ENCODE measurements at places on chromosomes 6 and 20.

DNA sequence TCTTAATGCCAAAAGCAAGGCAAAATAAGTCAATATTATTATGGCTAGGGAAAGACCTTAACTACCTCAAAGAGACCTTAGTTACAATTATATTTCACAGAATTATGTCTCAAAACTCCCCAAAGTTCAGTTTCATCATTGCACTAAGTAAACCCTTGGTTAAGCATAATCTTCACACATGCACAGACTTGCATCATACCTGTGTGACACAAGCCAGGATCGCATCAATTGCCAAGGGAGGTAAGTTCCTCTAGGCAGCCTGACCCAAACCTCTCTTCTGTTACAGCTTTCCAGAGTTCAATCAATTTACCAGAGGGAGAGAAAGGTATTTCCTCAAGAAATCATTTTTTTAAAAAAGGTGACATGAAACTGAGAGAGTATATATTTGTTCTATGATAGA, 31.9 kb upstream of the PRSS35 start:
- no peak for DNase-seq

DNA sequence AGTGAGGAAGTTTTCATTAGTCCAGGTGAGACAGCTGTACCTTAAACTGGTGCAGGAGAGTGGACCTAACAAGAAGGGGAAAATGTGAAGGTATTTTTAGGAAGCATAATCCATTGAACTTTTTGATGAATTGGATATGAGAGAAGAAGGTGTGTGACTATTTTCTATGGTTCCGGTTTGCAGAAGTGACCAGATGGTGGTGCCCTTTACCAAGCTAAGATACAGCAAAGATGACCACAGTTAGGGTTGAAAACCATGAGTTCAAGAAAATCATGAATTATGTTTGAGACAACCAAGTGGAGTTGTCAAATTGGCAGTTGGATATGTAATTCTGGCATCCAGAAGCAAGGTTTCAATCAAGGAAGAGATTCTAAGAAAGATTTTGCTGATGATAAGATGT, 61.9 kb upstream of the NRSN1 start:
- no peak for DNase-seq

DNA sequence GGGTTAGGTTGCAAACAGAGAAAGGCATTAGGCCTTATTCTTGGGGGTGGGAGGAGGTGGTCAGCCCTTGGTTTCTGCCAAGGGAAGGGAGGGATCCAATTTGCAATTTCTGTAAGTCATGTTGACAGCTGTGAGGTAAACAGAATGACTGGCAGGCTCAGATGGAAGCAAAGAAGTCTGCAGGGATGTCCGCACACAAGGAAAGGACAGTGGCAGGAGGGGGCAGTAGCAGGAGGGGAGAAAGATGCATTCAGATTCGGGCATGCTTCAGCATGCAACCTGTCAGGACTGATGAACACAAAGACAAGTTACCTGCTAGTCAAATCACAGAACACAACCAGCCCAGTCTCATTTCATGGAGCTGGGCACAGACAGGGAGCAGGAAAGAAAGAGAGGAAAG, 217.9 kb upstream of the FOXA2 start:
- DNase-seq = no peak

GRCh38 chr6:83188501-83188900, 4.6 kb downstream of the PGM3 start:
- DNase-seq = no peak

DNA sequence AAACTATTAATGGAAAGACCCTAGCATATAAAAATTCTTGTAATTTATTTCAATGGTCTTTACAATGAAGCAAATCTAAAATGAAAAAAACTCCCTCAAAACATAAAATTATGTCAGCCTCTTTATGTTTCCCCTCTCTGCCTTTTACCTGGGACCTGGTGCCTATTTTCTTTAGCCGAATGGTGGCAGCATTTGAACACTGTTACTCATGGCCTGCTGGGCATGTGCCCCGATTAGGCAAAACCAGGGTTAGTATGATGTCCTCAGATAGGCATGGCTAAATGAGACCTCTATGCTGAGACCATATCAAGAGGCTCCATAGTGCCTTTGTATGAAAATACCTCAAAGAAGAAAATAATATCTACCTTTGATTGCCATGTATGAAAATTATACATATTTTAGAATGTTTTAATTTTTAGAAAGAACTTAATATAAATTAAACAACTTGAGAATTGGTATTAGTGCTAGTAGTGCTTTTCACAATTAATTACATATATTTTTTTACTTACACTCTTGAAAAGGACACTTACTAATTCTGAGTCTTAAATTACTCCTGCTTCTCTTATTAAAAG, 22.5 kb upstream of the C6orf58 start:
- DNase-seq = peak; percentile 2

DNA sequence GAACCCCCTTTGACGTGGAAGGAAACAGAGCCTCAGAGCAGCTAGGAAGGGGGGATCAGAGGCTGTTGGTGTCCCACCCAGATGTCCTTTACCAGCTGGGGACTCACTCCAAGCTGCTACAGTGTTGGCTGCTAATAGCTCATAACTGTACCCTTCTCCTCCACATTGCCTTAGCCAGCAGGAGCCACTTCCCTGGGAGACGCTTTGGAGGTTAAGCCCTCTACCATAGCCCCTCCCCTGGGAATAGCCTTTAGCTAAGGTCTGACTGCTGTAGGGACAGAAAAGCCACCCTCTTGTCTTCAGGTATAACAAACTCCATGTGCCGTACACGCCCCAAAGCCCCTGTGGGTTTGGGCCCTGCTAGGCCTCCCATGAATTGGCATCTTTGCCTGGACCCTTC, 238.6 kb downstream of the LRFN2 start:
- DNase-seq = no peak

- DNase-seq = no peak
Observed at GRCh38 chr6:75550544-75551167, 51.0 kb upstream of the SENP6 start.

DNA sequence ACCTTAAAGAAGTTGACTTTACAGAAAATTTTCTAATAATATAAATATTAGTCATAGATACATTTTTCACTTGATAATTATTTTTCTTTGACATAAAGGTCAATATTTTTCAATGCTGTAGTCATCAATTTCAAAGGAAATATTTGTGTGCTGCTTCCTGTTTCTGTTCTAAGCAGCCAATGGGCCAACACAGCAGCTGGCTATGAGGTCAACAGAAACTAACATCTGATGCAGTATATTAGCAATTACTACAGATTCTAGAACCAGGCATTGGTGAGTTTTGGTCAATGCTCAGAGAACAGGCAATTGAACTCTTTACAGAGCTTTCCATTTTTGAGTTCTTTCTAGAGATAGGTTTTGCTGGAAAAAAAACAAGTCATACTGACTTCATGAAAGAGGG, 669.6 kb upstream of the NRSN1 start:
- DNase-seq = no peak

- no peak for DNase-seq
Observed at GRCh38 chr20:50399917-50400704, 110.1 kb upstream of the PTPN1 start.

- DNase-seq = no peak
Observed at GRCh38 chr20:58547623-58548475, 32.6 kb upstream of the APCDD1L start.

DNA sequence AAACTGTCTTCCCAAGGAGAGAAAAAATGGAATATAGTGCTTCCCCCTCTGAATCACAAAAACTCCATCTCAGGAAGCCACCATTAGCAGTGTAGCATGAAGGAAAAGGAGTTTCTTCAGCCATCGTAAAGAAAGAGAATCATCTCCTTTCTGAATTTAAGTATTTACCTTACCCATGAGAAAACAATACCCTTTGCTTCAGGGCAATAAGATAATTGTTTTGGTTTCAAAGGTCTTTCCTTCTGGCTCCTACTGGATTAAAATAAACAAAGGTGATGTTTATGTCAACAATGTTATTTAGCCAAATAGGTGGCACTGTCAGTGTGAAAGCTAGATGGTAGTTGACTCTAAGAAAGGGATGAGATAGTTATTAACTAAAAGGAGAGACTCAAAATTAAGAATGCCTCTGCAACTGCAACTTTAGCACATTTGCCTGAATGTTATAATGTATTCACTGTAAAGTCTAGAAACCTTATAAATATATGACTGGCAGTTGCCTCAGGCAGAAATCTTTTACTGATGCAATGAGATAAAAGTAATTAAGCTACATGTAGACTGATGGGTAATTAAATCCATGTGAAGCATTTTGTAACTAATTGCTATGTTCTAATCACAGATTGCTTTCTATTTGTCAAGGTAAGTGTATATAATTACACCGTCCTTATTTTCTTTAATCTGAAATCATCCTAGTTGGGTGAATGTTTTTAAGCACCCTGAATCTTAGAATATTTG, 399.0 kb downstream of the CDKAL1 start:
- no peak for DNase-seq

- DNase-seq = no peak
Observed at GRCh38 chr20:56431471-56431870, 19.4 kb downstream of the CASS4 start.

- no peak for DNase-seq
Observed at GRCh38 chr6:34558172-34558714, 2.1 kb upstream of the SPDEF start.

DNA sequence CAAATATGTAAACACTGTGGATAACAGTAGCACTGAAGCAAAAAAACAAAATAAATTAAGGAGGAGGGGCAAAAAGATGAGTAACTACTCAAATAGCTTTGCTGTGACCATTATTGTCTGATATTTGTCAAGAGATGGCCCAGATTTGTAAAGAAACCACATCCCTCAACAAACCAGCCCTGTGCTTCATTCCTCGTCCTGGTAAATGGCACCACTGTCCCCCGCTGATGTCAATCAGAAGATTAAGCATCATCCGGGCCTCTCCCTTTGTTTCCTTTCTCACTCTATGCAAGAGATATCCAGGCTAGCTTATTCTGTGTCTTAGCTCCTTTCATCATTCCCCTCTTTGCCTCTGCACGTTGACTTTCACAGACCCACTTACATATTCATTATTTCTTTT, 259.0 kb downstream of the SYNE1 start:
- DNase-seq = no peak

DNA sequence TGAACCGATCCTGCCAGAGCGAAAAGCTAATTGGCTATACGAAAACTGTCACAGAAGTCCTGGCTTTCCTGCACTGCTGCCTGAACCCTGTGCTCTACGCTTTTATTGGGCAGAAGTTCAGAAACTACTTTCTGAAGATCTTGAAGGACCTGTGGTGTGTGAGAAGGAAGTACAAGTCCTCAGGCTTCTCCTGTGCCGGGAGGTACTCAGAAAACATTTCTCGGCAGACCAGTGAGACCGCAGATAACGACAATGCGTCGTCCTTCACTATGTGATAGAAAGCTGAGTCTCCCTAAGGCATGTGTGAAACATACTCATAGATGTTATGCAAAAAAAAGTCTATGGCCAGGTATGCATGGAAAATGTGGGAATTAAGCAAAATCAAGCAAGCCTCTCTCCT, 14.2 kb downstream of the CCR6 start:
- DNase-seq = no peak

- DNase-seq = no peak
Observed at GRCh38 chr6:94133106-94133505, 713.7 kb upstream of the EPHA7 start.

- DNase-seq = no peak
Observed at GRCh38 chr20:49597825-49598395, 30.0 kb upstream of the PTGIS start.

GRCh38 chr20:24166412-24166811, 177.8 kb upstream of the GGTLC1 start:
- no peak for DNase-seq

- DNase-seq = peak; percentile 43
Observed at GRCh38 chr6:133241901-133242636, 912 bp downstream of the EYA4 start.

DNA sequence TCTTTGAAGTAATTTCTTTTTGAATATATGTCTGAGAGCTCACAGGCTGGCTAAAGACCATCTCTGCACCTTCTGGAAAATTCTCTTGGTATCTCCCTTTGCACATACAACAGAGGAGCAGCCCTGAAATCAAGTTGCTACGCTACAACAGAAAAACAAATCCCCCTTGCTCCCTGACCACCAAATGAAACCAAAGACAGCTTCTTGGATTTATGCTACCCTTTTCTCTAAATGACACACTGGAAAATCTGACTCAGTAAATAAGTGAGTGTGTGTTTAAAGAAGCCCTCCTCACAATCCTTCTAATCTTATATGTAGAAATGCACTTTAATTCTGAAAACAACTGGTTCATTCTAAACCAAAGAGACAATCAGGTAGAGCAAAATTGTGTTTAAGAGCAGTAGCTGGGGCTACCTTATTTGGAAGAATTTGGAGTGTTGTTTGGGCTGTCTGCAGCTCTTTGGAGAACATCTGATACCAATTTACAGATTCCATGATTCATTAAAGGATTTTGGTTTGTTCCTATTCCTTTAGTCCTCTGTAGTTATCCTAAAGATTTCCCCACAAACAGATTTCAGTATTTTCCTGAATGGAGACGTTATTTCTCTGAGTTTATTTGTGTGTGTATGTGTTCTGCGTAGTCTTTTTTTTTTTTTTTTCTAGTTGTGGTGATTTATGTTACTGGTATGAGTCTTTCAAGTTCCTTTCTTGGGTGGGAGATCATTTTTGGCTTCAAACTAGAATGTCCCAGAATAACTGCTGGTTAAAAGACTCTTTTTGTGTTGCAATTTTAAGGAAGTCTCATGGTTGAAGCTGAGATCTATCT, 36.4 kb upstream of the UTRN start:
- no peak for DNase-seq

- no peak for DNase-seq
Observed at GRCh38 chr20:41560970-41561369, 57.2 kb downstream of the CHD6 start.

DNA sequence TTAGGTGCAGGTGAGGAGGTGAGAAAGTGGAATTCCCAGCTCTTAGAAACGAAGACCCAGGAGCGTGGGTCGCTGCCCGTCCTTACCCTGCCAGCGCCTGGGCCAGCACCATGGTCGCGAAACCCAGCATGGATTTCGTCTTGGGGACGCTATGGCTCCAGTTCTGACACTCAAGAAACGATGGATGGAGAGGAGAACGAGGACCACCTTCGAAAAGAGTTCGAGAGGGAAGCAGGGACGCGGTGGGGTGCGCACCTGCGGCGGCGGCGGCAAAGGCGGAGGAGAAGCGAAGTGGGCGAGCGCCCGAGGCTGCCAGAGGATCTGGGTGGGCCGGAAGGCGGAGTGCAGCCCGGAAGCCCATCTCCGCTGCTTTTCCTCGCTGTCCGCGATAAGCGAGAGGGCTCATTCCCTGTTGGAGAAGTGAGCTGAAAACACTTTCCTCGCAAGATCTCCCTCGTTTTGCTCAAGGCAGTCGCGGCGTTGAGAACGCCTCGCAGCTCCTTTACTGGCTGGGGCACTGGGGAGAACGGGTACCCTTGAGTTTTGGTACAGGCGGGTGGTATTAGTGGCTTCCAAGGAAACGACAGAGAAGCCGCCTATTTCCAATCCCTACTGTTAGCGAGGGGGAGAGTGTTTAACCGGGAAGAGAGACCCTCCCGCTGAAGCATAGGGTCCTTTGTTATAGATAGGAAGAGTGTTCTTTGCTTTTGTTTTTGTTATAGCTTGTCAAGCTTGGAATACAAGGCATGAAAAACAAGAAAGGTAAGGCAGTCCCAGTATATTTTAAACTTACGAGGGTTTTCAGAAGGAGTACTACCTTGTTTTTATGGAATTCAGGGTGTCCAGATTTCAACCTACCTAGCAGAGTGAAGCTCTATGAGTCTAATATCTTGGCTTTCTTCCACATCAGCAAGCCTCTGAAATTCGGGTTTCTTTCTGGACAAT, 109.5 kb downstream of the TRIM27 start:
- DNase-seq = no peak

Data from NCI-H2107 (cell line).